Stimulated activated naive CD4-positive, alpha-beta T cell (primary cell): ENCODE measurements at places on chromosomes 7 and 10.

GRCh38 chr10:124235232-124235631 lies 141.8 kb upstream of the CHST15 start:
- DNase-seq: no peak

DNA sequence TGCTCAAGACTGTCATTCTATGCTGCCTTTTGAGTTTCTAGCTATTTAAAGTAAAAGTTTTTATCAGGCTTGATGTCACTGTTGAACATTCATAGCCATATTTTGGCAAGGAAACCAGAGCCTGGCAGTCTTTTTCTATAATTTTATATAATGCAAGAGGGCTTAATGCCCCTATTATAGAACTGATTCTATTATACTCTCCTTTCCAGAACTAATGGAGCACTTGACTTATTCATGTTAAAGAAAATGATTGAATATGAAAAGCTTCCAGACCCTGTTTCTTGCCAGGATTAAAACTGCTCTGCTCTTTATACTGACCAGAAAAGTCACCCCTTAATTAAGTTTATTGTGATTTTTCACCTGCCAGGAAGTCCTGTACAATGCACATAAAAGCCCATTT lies 337.6 kb upstream of the CHRM2 start:
- no peak for DNase-seq

GRCh38 chr7:2313450-2314208 lies 612 bp downstream of the SNX8 start:
- no peak for DNase-seq

- DNase-seq: no peak
Measured at GRCh38 chr10:110495731-110496552, 1.8 kb upstream of the DUSP5 start.

DNA sequence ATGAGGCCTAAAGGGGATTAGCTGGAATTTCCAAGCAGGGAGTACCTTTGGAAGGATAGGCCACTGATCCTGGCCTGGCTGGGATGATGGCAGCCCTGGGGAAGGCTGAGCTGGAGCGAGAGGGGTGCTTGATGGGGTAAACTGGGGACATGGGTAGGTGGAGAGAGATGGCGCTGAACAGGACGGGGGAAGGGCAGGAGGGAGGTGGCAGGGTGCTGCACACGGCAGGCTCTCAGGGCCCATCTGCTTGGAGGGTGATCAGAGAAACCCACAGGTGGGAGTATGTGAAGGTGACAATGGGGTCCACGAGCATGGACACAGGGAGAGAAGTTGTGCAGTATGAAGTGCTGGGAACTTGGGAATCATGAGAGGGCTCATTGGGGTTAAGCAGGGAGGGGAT lies 10.3 kb downstream of the MAT1A start:
- no peak for DNase-seq

- no peak for DNase-seq
Measured at GRCh38 chr7:87021285-87021684, 38.2 kb downstream of the ELAPOR2 start.

DNA sequence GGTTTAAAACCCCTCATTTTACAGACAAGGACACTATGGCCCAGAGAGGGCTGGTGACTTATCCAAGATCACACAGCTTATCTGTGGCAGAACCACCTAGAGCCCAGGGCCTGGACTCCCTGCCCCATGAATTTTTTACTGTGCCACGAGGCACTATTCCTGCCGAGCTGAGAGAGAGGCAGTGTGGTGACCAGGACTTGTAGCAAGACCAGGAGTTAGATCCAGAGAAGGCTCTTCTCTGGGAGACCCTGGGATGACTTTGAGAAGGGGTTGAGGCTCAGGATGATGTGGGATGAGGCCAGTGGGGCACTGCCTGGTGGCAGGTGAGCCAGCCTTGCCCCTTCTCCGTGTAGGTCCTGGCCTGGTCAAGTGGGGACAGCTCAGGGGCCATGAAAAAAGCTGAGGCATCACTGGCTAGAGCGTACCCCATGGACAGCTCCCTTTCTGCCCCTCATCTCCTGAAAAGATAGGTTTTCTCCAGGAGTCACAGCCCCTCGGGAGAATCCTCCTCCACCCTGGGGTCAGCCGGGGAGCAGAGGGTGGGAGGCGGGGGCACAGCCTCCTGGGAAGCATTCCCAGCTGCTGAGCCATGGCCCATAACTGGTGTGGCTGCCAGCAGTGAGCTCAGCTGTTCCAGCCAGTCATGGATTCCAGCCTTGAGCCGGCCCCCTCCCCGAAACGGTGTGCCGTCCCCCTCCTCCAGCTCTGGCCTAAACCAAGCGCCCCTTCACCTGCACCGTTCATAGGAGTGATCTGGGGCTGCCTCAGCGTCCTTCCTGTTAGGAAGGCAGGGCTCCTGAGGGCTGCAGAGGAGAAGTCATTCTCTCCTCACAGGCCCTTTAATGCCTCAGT lies 5.8 kb downstream of the FLNC start:
- no peak for DNase-seq

DNA sequence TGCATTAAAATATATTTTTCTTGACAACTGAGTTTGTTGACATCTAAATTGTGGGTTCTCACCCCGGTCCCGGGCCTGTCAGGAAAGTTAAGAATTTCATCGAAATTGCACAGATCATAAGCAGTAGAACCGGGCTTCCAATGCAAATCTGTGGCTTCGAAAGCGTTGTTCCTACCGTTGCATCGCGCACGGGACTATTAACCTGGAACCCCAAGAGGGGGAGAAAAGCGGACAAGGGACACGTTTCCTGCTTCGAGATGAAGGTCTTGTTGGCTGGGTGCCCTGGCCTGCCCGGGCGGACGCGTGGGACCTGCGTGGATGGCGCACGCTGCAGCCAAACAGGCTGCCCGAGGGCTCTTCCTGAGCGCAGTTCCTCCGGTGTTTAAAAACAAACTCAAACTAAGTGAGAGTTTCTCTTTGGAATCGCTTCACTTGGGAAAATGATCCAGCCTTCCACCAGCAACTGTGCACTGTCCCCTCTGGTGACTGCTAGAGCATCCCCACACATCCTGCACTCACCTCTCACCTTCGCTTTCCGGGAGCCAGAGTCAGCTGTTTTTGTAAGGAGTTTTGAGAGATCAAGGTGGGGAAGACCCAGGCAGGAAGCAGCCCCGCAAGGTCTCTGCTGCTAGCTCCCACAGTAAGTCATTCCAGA lies 5.1 kb upstream of the TBX20 start:
- no peak for DNase-seq

DNA sequence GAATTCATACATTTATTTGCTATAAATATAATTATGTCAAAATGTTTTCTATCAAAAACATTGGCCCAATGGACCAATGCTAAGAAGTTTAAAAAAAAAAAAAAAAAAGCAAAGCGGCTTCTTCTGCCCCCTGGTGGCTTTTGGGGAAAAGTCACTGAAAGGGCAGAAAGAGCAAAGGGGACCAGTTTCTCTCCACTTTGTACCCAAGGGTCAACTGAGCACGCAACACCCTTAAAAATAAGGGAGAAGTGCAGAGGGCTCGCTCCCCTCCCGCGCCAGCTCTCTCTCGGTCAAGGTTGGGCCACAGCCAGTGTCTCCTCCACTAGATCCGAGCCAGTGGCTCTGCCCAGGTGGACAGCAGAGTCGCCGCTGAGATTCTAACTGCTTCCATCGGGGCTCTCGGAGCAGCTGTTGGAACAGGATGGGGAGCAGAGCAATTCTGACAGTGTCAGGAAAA lies 136.4 kb upstream of the FGFR2 start:
- DNase-seq: no peak

DNA sequence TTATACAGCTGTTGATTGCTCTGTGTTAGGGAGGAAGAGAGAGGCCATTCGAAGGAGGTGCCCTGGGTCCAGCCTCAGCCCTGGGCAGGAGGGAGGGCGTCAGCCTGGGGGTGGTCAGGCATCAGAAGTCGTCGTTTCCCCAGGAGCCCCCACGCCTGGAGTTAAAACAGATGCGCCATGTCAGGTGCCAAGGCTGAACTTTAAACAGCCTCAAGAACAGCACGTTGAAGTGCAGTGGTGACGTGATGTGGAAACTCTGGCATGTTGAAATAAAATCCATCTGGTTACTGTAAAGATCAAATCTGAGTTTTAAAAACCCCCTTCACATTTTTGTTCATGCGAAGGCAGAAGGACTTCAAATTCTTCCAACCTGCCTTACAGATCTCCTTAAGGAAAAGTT lies 128.4 kb upstream of the PPP2R2D start:
- no peak for DNase-seq

DNA sequence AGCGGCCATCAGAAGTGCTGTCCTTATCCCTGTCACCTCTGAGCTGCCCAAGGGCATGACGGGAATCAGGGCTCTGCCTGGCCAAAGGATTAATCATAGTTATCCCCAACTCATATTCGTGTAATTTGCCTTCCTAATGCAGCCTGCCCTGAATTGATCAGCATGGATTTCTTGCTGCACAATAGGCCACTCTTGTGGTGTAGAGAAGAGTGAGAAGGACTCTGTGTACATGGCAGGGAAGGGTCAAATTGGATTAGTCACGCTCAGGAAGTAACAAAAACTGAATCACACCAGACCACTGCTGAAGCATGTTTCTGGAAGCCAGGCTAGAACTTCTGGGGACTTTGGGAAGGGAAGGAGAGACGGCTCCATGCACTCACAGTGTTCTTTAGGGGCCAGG lies 227.0 kb downstream of the BUB3 start:
- DNase-seq: no peak

- no peak for DNase-seq
Measured at GRCh38 chr7:132800522-132800921, 224.3 kb upstream of the PLXNA4 start.

GRCh38 chr7:103148131-103148993 lies 537 bp downstream of the NAPEPLD start:
- no peak for DNase-seq

GRCh38 chr7:139916717-139917395 lies 87.8 kb downstream of the TBXAS1 start:
- DNase-seq: no peak

DNA sequence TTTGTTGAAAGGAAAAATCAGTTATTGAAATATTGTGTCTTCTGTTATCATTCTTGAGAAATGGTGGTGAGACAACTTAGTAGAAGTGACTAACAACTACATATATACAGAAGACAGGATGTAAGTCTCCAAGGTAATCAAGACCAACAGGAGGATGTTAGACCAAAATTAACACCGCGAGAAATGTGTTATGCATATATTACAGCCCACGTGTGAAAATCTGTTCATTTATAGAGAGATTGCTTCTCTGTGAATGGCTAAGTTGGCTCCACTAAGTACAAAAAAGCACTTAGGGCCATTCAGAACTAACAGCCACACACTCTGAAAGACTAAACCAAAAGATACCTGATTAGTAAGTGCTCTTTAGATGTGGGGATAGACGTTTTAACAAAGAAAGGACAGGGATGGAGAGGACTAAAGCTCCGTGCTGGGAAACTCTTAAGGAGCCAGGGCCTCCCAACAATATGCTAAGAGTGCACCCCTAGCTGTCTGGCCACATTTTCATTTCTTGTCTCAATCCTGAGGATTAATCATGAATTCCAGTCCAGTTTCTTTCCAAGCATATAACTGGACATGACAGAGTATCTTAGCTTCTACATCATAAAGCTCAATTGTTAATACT lies 26.5 kb downstream of the HDAC9 start:
- DNase-seq: no peak

DNA sequence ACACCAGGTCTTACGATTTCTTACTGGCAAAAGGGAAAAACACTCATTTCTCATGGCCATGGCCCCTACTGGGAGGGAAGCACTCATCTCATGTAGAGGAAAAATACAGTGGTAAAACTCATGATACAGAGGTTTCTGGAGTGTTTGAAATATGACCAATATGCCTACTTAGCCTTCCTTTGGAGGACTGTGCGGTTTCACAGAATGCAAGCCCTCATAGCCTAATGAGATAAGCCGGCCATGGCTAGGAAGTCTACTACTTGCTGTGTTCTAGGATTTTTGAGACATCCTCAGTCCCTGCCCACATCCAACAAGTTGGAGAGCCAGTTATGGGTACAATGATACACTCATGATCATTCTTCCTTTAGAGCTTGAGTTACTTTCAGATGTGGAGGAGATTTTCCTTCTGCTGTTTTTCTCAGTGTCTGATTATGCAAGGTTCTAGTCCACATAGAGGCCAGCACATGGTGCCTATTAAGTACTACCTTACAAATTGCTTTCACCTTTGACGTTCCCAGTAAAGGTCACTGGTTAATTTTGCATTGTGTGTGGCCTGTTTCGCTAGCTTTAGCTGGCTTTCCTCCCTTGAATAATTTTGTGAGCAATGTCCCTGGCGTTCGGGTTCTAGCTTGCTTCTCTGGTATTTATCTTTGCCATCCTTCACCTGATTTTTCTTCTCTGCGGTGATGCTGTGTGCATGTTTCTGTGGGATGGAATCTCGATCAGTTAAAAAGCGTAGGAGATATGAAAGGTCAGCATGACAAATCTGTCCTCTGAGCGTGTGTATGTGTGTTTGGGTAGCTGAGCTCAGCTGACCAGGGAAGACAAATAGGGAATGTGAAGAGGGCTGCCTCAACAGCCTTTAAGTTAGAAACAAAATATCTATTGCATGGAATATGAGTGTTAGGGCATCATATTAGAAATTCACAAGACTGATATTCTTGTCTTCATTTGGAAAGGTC lies 295.4 kb downstream of the LRMDA start:
- DNase-seq: no peak

GRCh38 chr10:79189181-79189580 lies 120.4 kb downstream of the ZMIZ1 start:
- no peak for DNase-seq

GRCh38 chr7:139753693-139754111 lies 24.1 kb downstream of the HIPK2 start:
- no peak for DNase-seq

- DNase-seq: no peak
Measured at GRCh38 chr10:15482156-15482555, 111.1 kb upstream of the FAM171A1 start.

DNA sequence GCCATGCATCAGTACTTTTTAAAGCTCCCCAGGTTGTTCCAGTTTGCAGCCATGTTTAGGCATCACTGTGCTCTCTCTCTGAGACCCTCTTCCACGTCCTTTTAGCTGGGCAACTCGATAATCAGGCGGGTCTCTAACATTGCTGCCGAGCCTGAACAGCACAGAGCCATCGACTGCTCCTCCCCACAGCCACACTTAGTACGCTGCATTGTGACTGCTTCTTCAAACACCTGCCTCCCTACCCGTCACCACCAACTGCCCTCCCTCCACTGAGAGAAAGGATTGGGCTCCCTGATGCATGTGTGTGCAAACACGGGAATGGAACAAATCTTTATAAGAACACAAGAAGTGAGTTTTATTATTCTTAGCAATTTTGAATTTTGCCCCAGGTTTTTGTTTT lies 11.4 kb upstream of the TACR2 start:
- no peak for DNase-seq

DNA sequence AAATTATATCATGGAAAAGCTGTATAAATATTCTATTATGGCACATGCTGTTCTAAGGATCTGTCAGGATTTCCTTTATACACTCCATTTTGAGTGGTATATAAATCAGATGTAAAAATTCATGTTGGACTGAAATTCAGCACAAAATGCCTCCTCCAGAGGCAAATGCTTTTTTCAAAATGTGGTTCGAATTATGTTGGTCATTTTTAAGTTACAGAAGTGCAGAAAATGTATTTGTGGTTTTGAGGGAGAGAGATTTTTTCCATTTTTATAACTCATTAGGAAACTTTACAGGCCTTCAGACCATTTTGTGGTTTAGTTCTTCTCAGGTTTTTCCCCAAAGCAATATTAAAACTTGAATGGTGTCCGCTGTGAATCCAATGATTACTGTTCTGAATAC lies 2.9 kb downstream of the PPP1R3A start:
- DNase-seq: no peak
